Lung microvascular endothelial cell (primary cell): ENCODE measurements at places on chromosomes 2 and 18.
A peak's percentile ranks its signal among the peaks of the same experiment; 100 is the strongest.

DNA sequence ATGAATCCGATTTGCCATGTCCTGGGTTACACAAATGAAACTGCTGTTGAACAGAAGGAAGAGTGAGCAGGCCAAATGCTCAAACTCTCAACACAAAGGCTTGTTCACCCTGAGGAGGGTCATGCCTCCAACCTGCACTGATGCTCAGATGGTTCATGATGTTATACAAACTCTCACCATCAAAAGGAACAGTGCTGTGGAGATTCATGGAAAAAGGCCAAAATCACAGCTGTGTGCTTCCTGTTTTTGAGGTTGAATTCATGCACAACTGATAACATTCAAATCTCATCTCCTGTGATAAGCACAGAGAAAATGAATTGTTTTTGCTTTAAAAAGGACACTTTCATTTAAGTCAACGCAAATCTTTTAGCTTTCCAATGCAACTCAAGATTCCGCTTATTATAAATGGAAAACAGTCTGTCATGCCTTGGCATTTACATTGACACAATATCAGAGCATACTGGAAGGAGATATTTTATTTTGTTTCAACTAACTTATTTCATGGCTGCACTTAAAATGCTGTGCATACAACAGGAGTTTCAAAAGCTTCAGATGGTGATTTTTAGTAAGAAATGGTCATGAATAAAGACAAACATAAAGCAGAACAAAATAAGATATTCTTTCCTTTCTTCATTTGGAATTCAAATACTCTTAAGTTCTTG is 22.2 kb upstream of the TTN start:
- DNase-seq, result peak; percentile 76

- DNase-seq, result peak; percentile 20
Measured at GRCh38 chr2:142938240-142938639, 60.8 kb downstream of the KYNU start.

GRCh38 chr2:198930170-198930569 is 527.6 kb downstream of the SATB2 start:
- no peak for DNase-seq

DNA sequence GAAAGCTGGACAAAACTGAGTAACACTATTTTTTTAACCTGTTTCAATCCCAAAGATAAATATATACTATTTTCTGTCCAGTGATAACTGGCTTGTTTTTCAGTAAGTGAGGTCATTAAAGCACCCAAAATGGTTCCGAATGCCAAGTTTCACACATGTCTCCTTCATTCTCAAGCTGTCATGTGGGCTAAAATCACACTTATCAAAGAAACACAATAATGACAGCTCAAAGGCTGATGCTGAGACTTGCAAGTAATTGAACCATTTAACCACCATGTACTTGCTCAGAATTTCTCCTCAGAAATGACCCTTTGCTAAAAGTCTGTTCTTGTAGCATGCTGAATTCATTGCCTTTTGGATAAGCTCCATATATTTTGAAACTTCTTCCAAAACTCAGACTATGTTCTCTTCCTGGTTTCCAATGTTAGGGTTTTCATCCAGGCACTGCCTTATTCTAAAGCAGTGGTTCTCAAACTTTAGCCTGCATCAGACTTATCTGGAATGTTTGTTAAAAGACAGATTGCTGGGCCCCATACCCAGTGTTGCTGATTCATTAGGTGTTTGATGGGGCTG is 149.8 kb downstream of the VWC2L start:
- DNase-seq, result no peak

GRCh38 chr2:230870544-230871360 is 6.0 kb downstream of the ITM2C start:
- no peak for DNase-seq

GRCh38 chr2:159225025-159226016 is 61.2 kb downstream of the WDSUB1 start:
- DNase-seq, result no peak
